ENCODE measurements at places on chromosomes 1 and 21. TPM values are rescaled to one million over a fixed set of nuclear protein-coding genes. Genes with fewer than 3 reads are reported as not detected.

GRCh38 chr1:243851257-243851756 is 1.3 kb upstream of the AKT3 start:
- peak overlapping the region; percentile 93 for H3K4me3 ChIP-seq
- peak overlapping the region; percentile 85 for H3K27ac ChIP-seq
- no peak for DNase-seq
- peaks cover 3% of the 10 kb centered on the region for H3K36me3 ChIP-seq

DNA sequence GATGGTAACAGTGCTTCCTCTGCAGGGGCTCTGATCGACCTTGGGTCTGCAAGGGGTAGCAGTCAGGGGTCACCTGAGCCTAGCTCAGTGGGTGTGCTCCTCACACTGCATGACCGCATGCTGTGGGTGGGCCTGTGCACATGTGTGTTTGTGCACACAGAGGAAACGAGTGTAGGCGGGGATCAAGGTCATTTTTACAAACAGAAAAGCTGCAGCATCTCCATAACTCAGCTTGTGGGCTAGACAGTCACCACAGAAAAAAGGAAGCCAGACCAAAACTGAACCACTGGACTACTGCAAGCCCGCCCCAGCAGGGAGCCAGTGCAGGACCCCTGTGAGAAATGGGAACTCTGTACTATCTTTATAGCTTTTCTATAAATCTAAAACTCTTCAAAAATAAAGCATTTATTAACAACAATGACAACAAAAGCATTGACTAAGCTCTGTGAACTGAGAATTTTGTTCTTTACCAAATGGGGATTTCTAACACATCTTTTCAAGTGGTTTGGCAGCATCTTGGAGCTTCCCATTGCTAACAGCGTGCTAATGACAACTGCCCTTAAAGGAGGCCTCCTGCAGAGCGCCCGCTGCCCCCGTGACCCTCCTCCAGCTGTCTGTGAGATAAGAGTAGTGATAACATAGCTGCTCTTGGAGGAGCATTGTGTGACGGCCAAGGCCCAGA is 19.9 kb upstream of the NEK2 start:
- H3K27me3 ChIP-seq, result no peaks in the 10 kb centered on the region
- peaks cover 22% of the 10 kb centered on the region for H3K4me1 ChIP-seq
- H3K27ac ChIP-seq, result no peak overlapping the region
- peak; percentile 29 for DNase-seq

- H3K36me3 ChIP-seq, result no peaks in the 10 kb centered on the region
- H3K27me3 ChIP-seq, result no peaks in the 10 kb centered on the region
- no peak overlapping the region for H3K4me3 ChIP-seq
- DNase-seq, result no peak
- no peak overlapping the region for H3K27ac ChIP-seq
- H3K4me1 ChIP-seq, result no peaks in the 10 kb centered on the region
These were observed 438.9 kb downstream of the CAMTA1 start for GRCh38 chr1:7224081-7224534.

GRCh38 chr1:29756085-29756484 is 519.8 kb downstream of the PTPRU start:
- H3K27me3 ChIP-seq, result no peaks in the 10 kb centered on the region
- H3K4me1 ChIP-seq, result no peaks in the 10 kb centered on the region
- no peak overlapping the region for H3K27ac ChIP-seq
- DNase-seq, result no peak
- no peaks in the 10 kb centered on the region for H3K36me3 ChIP-seq

GRCh38 chr1:30447080-30447479 is 276.3 kb downstream of the MATN1 start:
- no peaks in the 10 kb centered on the region for H3K4me1 ChIP-seq
- no peak overlapping the region for H3K4me3 ChIP-seq
- H3K27ac ChIP-seq, result no peak overlapping the region
- no peaks in the 10 kb centered on the region for H3K36me3 ChIP-seq
- no peak for DNase-seq
- peaks cover 14% of the 10 kb centered on the region for H3K27me3 ChIP-seq

DNA sequence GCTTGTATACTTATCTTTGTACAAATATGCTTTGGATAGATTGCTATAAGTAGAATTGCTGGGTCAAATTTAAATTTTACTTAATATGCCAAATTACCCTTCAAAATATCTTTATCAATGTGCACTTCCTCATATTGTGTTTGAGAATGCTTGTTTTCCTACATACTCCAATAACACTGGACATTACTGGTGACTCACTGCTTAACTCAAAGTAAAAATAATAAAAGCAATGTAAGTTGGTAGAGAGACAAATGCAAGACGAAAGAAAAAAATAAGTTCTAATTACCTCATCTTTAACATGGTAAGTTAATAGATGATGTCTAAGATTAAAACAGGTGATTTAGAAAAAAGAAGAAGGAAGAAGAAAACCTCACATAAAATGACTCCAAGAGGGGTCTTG is 7.9 kb upstream of the SH3GLB1 start:
- DNase-seq, result no peak
- H3K27me3 ChIP-seq, result peaks cover 6% of the 10 kb centered on the region
- no peak overlapping the region for H3K4me3 ChIP-seq
- H3K27ac ChIP-seq, result no peak overlapping the region

- no peak overlapping the region for H3K27ac ChIP-seq
- H3K4me1 ChIP-seq, result peaks cover 13% of the 10 kb centered on the region
- H3K27me3 ChIP-seq, result no peaks in the 10 kb centered on the region
- peak; percentile 3 for DNase-seq
These were observed 12.0 kb upstream of the CTSS start for GRCh38 chr1:150777544-150777943.

DNA sequence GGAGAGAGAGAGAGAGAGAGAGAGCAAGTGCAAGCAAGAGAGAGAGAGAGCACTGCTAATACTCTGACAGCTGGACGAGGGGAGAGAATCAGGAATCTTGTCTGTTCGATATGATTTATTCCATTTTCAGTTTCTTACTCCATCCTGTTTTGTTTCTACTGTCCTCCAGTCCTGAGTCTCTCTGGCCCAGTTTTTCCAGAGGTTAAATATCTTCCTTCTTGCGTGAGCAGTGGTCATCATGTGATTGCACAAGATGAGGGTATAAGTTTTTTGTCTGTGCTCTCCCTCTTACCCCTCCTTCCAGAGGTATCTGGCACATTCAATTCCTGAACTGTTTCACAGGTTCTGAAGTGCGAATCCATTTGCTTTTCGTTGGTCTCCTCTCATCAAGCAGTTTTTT is 16.8 kb downstream of the UBE2U start:
- H3K4me3 ChIP-seq, result no peak overlapping the region
- H3K27me3 ChIP-seq, result peaks cover 42% of the 10 kb centered on the region
- peaks cover 12% of the 10 kb centered on the region for H3K4me1 ChIP-seq
- no peaks in the 10 kb centered on the region for H3K36me3 ChIP-seq
- DNase-seq, result no peak
- no peak overlapping the region for H3K27ac ChIP-seq

DNA sequence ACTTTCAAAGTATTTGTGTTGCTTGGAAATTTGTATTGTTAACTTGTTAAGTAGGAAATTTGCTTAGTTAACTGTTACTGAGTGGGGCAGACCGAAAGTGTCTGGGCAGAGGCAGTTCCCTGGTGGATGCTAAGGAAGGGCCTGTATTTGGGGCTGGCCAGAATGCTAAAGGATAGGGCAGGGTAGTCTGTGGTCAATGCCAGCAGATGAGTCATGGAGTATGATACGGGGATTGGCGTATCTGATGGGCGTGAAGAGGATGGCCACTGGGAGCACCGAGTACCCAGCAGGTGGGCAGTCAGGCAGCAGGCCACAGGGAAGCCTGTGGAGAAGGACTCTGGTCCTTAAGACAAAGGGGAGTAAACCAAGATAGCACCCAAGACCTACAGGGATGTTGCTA is 46.6 kb upstream of the SCAF4 start:
- H3K27me3 ChIP-seq, result peaks cover 16% of the 10 kb centered on the region
- H3K27ac ChIP-seq, result no peak overlapping the region
- DNase-seq, result no peak
- H3K36me3 ChIP-seq, result no peaks in the 10 kb centered on the region
- H3K4me1 ChIP-seq, result no peaks in the 10 kb centered on the region

- DNase-seq, result no peak
- no peaks in the 10 kb centered on the region for H3K27me3 ChIP-seq
- H3K36me3 ChIP-seq, result no peaks in the 10 kb centered on the region
- H3K4me1 ChIP-seq, result peaks cover 12% of the 10 kb centered on the region
- H3K27ac ChIP-seq, result no peak overlapping the region
These were observed 4.9 kb upstream of the S100A3 start for GRCh38 chr1:153553830-153554541.

GRCh38 chr1:223525957-223526356 is 132.7 kb downstream of the CCDC185 start:
- no peak overlapping the region for H3K4me3 ChIP-seq
- no peaks in the 10 kb centered on the region for H3K27me3 ChIP-seq
- peak; percentile 23 for DNase-seq
- H3K4me1 ChIP-seq, result peaks cover 14% of the 10 kb centered on the region

- H3K4me3 ChIP-seq, result no peak overlapping the region
- no peaks in the 10 kb centered on the region for H3K27me3 ChIP-seq
- peaks cover 7% of the 10 kb centered on the region for H3K36me3 ChIP-seq
These were observed 126.1 kb upstream of the KIAA1614 start for GRCh38 chr1:180786624-180787023.

DNA sequence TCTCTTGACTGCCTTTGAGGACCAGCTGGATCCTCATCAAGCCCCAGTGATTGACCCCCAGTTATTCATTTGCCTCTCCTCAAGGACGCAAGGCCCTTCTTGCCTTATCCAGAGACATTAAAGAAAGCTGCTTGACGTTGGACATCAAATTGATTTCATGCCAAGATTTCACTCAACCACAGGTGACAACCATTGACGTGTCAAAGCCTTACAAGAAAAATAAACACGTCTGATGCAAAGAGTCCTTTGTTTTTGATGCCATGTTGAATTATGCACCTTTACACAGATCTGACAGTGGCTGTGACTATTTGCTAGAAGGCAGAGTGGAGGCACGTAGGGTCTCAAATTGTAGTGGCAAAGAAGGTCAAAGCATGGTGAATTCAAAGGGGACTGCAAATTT is 666.2 kb upstream of the CAMK1G start:
- H3K4me3 ChIP-seq, result no peak overlapping the region
- H3K36me3 ChIP-seq, result no peaks in the 10 kb centered on the region
- DNase-seq, result no peak
- H3K27ac ChIP-seq, result no peak overlapping the region
- no peaks in the 10 kb centered on the region for H3K27me3 ChIP-seq

- H3K4me1 ChIP-seq, result no peaks in the 10 kb centered on the region
- no peak for DNase-seq
- H3K27ac ChIP-seq, result no peak overlapping the region
- H3K36me3 ChIP-seq, result no peaks in the 10 kb centered on the region
- no peak overlapping the region for H3K4me3 ChIP-seq
These were observed 80.8 kb upstream of the DYNLT5 start for GRCh38 chr1:66671455-66671854.

GRCh38 chr1:17136936-17137335 is 17.7 kb upstream of the PADI2 start:
- no peaks in the 10 kb centered on the region for H3K36me3 ChIP-seq
- peaks cover 7% of the 10 kb centered on the region for H3K4me1 ChIP-seq
- DNase-seq, result no peak
- H3K27me3 ChIP-seq, result peaks cover 27% of the 10 kb centered on the region
- no peak overlapping the region for H3K27ac ChIP-seq

WLS gene
- not detected for total RNA-seq

TMPRSS2 gene
- not detected for total RNA-seq

KLF17 gene
- total RNA-seq, result not detected

GBP1 gene
- total RNA-seq, result 58.9 TPM

RCC1 gene
- 45.3 TPM for total RNA-seq

AADACL3 gene
- total RNA-seq, result not detected

MNDA gene
- not detected for total RNA-seq

All from activated T-cell treated with anti-CD3 and anti-CD28 coated beads, Interleukin-2, amount 50 U/mL, for 72 hours (primary cell).